ENCODE measurements at places on chromosomes 1 and 21.
A peak's percentile ranks its signal among the peaks of the same experiment; 100 is the strongest.

GRCh38 chr1:69569175-69569541 lies 1.4 kb downstream of the LRRC7 start:
- no peak for DNase-seq

DNA sequence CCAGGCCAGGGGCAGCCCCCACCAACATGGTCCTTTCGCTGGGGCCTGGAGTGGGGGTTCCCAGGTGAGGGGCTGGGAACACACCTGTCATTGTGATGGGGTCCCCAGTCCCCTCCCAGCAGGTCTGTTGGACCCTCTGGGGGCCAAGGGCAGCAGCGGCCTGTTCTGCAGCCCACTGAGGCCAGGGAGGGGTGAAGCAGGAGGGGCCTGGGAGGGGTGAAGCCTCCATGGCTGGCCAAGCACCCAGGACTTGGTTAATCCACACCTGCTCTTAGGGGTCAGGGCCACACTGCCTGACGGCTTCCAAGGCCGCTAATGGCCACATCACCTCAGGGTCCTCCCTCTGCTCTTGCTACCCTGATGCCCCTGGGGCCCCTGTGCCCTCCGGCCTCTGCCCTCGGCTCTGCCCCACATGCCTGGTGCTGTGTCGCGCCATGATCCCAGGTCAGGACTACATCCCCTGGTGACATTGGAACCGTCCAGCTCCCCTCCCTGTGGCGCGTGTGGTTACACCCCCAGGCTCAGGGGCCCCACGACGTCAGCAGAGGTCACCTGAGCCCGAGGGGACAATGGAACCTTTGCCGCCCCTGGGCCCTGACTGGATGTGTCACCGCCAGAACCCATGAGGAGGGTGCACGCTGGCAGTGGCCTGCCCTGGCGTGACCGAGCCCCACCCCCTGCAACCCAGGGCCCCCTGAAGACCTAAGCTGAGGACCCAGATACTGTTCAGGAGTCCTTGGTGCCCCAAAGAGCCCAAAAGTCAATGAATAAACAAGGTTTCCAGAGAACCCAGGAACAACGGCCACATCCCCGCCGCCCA lies 7.0 kb downstream of the TNFRSF18 start:
- DNase-seq: no peak

- DNase-seq: no peak
Observed at GRCh38 chr21:32459972-32460371, 47.5 kb downstream of the EVA1C start.

- DNase-seq: no peak
Observed at GRCh38 chr1:180167021-180167701, 12.5 kb downstream of the QSOX1 start.

GRCh38 chr1:245363461-245364200 lies 208.8 kb downstream of the KIF26B start:
- DNase-seq: no peak

DNA sequence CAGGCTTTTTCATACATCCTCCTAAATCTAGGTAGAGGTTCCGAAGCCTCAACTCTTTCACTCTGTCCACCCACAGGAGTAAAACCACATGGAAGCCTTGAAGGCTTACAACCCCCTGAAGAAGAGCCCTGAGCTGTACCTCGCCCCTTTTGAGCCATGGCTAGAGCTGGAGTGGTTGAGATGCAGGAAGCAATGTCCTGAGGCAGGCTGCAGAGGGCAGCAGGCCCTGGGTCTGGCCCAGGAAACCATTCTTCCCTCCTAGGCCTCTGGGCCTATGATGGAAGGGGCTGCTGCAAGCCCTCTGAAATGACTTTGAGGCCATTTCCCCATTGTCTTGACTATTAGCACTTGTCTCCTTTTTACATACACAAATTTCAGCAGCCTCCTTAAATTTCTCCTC lies 1503.0 kb downstream of the KCNT2 start:
- no peak for DNase-seq

DNA sequence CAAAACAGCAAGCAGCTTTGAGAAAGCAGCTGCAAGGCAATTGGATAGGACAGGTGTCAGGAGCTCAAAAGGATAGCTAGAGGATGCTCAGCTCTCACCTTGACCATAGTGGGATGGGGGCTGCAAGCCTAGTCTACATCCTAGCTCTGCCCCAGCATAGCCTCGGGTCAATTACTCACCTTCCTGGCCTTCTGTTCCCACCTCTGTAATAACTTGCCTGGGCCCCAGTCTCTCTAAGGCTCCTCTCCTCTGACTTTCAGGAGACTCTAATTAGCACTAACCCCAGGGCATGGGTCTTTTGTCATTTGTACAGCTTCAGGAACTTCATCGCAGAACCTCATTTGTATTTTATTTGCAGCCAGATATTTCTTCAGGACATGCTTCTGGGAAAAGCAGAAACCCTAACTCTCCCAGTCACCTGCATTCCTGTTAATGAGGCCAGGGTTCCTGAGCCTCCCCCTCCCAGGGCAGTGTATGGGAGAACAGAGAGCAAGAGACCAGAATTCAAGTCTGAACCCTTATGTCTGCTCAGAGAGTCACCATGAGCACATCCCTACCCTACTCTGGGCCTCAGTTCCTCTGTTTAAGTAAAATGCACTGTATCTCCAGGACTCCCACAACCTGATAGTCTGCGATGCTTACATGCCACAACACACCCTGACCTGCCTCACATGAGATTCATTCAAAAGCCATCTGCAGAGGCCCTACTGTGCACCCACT lies 108.1 kb downstream of the MATN1 start:
- DNase-seq: no peak

DNA sequence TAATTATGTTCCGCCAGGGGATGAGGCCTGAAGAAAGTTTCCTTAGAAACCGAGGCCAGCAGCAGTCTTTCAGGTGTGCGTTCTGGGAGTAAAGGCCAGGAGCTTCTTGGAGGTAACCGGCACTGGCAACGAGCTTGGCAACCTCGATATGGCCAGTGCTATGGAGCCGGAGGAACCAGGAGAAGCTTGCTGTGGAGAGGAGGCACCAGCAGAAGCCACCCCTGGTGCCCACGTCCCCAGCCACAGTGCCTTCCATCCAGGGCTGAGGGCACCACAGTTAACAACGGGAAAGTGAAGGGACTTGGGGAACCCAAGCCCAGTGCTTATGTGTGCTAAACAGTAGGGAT lies 41.5 kb upstream of the LIN9 start:
- no peak for DNase-seq

GRCh38 chr1:95578462-95578861 lies 344.5 kb downstream of the RWDD3 start:
- no peak for DNase-seq

- DNase-seq: peak; percentile 10
Observed at GRCh38 chr1:209899948-209900347, 38.1 kb upstream of the SYT14 start.

GRCh38 chr1:81358151-81358550 lies 442.6 kb upstream of the ADGRL2 start:
- DNase-seq: no peak

DNA sequence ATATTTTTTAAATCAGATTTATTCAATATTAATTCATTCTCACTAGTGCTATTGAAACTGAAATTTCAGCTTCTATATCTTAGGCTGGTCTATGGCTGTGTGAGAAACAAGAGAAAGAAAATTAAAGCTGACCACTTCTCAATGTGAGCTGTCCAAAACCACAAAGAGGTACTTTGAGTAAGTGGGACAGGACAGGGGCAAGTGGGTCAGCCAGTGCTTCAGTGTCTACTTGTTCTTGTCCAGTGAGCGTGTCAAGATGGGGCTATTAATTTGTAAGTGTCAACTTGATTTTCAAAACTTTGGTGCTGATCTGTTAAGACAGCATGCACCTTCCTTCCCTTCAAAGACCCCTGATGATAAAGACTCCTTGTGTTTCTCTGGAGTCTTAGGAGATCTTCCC lies 533.9 kb downstream of the PLPP3 start:
- DNase-seq: no peak

- no peak for DNase-seq
Observed at GRCh38 chr21:44957901-44958451, 18.1 kb downstream of the SLX9 start.

GRCh38 chr1:1144122-1144842 lies 28.4 kb upstream of the C1orf159 start:
- DNase-seq: peak; percentile 73

DNA sequence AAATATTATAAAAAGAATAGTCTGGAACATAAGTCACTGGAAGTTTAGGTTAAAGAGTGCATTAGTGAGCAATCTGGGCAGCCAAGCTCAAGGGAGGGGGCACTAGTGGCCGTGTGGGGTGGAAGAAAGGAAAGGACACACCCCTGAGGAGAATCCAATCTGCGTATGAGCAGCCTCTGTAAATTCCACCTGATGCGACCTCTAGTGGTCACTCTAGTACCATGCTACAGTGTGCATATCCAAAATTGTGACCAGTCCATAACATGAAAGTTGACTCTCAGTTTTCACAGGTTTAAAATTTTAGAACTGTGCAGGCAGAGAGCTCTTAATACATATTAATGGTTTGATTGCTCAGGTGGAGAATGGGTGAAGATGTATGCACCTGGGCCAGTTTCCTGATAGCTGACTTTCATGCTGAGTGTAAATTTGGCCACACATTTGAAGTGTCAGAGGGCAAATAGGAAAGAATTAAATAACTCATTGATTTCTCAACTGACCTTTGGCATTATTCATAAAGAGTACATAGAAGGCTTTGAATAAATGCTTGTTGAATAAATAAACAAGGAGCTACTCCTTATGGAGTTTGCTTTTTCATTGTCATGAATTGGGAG lies 105.9 kb upstream of the C21orf91 start:
- peak; percentile 59 for DNase-seq

DNA sequence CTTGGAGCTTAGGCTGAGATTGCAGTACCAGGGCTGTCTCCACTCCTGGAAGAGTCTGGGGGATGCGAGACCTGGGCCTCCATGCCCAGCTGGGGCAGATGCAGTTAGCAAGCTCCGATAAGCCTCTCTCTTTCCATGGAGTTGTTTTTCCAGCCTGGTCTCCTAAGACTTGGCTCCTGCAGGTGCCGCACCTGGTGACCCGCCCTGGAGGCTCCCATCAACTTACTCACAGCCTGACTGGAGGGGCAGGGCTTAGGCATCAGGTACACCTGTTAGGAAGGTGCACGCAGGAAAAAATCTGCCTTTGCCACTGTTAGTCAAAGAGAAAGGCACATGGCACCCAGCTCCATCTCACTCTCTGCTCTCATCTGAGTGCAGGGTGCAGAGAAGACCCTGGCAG lies 198.1 kb upstream of the TMEM51 start:
- DNase-seq: no peak

DNA sequence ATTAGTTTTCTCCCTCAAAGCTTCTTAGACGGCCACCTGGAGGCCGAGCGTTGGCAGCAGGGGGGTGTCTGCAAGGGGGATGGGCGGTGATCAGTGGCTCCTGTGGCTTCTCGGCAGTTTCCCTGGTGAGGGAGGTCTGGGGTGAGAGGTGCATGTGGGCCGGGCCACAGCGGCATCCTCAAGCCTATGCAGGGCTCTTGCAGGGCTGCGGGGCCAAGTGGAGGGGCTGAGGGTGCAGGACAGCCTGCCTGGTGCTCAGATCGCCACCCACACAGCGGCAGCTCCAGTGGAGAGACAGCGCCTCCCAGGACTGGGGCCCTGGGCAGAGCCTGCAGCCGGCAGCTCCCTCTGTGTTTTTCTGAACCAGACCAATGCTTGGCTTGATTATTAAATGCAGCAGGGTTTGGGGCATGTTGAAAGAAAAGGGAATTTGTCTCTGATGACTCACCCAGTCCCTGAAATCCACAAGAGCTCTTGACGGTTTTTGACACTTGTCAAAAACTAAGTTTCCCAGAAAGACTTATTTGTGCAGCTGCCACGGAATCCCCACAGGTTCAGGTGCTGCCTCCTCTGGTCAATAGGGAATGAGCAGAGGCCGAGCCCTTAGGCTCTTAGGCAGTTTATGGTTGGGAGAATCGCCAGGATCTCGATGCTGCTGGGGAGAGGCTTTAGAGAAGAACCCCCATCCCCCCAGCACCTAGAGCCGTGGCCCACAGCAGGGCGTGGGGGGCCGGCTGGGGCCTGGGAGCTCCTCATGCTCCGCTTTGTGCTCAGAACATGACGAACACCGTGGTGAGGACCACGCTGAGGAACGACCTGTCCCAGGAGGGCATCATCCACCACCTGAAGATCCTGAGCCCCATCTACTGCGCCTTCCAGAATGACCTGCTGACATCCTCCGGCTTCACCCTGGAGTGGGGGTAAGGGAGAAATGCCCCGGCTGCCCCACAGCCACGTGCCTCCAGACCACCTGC lies 54.7 kb downstream of the UMODL1 start:
- DNase-seq: no peak

GRCh38 chr1:46274225-46275029 lies 26.9 kb downstream of the RAD54L start:
- DNase-seq: no peak

DNA sequence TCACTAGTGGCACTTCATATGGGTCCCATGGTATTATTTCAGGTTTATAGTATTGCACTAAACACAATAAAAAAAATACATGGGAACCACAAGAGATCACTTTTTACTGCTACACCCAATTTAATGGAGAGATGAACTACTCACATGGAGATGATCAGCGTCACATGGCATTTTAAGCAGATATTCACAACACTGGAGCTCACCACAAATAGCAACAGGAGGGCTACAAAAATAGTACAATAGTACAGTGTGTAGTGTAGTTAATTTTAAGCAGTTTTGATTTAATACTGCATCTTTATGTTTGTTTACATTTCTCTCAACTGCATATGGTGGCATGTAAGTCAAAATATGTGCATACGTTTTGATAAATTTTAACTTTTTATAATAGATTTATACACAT lies 31.0 kb downstream of the SNX7 start:
- DNase-seq: no peak

Measured in germinal center (tissue), 1 donor.